ENCODE measurements at places on chromosomes 7 and 10.

DNA sequence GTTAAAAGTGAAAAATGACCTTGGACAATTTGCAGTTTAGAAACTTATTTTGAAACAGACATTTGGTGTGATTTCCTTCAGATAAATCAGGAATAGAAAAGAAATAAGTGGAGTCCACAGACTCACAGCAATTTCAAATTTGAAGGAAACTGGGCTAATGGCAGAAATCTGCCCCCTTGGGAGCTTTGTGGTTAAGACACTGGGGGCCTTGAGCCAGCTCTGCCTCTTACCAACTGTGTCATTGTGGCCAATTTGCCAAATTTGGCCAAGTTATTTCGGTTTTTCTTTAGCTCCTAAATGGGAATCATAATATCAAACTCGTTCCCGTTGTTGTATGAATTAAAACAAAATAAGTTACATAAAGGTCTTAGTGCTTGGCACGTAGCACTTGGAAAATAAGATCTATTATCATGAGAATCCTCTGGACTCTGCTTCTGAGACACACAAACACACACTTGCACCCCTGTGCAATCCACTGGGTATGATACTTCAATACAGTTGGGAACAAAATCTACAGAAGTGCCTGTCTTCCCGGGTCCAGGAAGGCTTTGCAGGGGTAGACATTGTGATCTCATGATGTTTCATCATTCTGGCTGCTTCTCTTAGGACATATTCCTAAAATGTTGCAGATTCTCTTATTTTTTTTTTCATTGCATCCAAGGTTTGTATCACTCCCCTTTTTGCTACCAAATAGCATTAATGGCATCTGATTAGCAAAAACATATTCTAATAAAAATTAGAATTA, 4.9 kb downstream of the ARMC3 start:
- DNase-seq = no peak

GRCh38 chr10:63579371-63580014, 58.3 kb downstream of the REEP3 start:
- DNase-seq = no peak

DNA sequence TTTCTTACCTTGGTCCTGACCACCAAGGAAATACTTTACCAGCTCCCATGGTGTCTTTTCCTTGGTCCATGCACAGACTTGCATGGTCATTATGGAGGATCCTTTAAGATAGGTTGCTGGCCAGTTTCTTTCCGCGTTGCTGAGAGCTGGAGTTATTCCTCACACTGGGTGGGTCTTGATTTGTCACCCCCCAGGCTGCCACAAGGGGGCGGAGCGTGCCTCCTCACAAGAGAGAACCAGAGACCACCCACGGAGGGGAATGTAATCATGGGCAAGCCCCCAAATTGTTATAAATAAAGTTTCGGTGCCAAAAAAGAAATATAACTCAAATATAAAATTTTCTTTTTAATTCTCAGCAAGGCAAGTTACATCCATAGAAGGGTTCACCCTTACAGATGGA, 10.5 kb upstream of the TRIM24 start:
- peak; percentile 40 for DNase-seq

DNA sequence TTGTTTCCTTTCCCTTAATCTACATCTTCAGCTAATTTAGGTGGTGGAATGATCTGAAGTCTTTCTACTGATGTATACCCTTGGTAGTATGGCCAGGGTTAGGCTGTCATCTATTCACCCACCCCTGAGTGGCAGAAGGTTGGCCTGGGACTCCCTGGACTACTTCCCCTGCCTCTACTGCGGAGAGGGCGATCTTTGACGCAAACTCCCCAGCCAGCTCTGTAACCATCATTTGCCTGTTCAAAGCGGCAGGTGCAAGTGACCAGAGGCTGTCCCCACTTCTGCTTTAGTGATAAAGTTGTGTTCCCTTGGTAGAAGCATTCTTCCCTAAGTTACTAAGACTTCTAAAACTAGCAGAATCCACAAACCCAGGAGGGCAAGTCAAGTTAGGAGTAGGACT, 70.8 kb upstream of the UNC5B start:
- DNase-seq = no peak

- peak; percentile 19 for DNase-seq
Measured at GRCh38 chr10:94076325-94076841, 82.7 kb downstream of the PLCE1 start.

DNA sequence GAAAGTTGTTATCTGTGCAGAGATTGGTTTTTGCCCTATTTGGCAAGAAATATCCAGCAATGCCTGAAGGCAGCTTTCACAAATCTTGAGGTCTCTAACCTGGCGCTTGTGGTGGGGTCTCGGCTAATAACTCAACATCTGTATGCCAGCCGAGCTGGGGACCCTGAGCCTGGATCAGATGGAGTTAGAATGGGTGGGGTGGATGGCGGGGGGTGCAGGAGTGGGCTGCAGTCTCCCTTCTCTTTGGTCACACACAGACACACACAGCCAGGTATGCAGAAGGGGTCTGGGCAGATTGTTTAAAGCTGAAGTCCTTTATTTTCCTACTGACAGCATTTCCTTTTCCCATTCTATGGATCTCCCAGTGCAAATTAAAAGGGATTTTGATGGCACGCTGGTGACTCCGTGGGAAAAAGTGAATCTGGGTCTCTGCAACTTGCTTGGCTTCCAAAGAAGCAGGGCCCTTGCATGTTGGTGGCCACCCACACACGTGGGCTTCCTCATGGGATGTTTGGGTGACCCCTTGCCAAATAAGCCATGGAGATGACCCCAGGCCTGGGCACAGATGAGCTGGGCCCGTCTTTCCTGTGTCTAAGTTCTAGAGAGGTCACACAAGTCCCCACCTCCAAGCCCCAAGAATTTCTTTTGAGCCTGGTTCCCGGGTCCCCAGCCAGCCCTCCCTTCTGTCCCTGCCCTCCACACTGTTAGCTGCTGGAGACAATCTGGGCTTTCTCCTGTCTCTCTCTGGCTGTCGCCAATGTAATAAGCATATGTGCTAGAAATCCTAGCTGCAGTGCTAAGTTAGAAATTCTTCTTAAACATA, 39.9 kb upstream of the EMX2 start:
- DNase-seq = peak; percentile 65

DNA sequence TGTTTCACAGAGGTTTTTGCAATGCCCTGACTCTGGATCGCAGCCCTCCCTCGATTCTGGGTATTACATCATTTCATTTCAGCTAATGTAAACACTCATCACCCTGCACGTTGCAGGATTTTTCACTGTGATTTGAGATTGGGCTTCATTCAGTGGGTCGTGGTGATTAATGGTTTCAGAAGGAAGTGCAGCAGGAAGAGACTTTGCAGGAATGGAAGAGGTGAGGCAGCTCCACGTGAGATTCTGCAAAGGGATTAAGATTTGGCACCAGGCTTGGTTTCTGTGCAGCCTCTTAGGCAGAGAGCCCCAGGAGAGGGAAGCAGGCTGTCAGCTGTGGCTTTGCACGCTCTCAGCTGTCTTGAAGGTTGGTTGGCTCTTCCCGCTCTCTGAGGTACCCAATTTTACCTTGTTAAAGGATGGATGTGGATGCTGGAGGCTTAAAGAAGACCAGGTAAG, 95.2 kb downstream of the PLCE1 start:
- DNase-seq = no peak

- DNase-seq = no peak
Measured at GRCh38 chr10:24097751-24098207, 111.2 kb upstream of the KIAA1217 start.

GRCh38 chr7:30826181-30826580, 55.0 kb downstream of the MINDY4 start:
- DNase-seq = no peak

GRCh38 chr7:3431306-3431705, 130.3 kb downstream of the SDK1 start:
- DNase-seq = no peak

DNA sequence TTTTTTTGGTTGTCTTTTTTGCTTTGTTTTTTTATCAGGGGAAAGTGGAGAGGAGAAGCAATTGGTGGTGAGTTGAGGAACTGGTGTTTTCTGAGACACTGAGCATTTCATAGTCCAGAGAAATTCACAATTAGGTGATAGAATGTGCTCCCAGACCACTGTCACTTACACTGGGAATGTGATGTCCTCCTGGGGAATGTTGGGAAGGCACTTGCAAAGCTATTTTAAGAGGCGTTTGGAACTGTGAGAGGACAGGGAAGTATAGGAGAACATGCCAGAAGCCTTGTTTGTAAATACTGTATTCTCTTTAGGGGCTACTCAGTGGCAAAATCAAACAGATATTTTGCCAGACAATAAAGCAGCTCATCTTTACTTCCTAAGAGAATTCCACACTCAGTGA, 16.0 kb downstream of the CHRM2 start:
- no peak for DNase-seq

GRCh38 chr7:108424013-108424412, 32.2 kb downstream of the NRCAM start:
- DNase-seq = no peak

GRCh38 chr10:8407501-8408021, 353.1 kb downstream of the GATA3 start:
- DNase-seq = no peak

DNA sequence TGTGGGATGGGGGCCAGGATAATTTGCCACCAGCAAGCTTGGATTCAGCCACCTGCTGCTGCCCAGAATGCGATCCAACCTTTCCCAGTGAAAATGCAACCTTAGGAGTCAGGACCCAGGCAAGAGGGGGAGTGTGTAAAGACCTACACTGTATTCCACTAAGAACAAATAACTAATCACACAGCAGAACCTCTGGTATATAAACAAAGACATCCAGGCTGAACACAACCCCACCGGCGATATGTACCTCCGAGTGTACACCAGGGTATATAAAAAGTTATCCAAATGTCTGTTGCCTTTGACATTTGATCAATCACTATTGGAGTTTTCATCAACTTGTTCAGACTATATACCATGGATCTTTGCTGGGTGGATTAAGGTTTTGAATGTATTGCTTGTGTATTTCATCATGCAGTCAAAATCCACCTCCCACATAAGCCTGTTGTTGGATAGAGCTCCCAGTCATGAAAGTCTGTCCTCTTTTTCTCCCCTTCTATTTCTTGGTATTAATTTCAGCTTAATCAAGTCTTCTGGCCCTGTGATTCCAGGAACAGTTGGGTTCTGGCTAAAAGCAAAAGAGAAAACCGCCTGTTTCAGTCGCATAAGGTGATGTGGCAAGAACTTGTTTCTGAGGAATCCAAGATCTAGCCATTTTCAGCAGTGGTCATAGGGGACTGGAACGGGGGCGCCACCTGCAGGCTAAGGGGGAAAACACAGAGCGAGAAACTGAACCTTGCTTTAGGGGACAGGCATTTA, 290.7 kb downstream of the CCDC3 start:
- peak; percentile 69 for DNase-seq

GRCh38 chr7:70113078-70113477, 514.8 kb downstream of the AUTS2 start:
- DNase-seq = no peak

DNA sequence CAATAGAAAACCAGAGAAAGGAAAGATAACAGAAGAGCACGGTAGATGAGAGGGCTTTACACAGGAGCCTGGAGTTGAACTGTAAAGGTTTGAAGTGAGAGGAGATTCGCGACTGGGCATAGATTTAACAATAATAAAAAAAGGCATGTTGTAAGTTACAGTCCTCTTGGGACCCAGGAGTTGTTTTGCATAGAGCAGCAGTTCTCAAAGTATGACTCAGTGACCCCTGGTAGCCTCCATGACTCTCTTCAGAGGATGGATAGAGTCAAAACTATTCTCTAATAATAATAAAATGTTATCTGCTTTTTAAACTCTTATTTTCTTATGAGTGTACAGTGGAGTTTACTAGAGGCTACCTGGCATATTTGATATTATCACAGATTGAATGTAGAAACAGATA, 262.3 kb downstream of the SORCS3 start:
- DNase-seq = no peak

DNA sequence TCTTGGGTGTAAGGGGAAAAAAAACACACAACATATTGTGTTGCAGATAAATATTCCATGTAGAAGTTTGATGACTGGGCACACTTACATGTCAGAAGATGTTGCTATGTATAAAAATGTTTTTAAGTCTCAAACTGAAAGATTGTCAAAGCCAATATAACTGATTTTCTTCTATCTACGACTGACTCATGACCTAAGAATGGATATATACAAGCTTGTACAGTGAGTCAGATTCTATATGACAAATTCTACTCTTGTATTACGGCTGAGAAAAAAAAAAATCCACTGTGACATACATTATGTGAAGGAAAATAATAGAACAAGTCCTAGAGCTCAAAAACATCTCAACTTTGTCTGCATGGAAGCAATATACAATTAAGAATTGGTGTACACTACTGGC, 343.0 kb upstream of the PCDH15 start:
- DNase-seq = no peak

DNA sequence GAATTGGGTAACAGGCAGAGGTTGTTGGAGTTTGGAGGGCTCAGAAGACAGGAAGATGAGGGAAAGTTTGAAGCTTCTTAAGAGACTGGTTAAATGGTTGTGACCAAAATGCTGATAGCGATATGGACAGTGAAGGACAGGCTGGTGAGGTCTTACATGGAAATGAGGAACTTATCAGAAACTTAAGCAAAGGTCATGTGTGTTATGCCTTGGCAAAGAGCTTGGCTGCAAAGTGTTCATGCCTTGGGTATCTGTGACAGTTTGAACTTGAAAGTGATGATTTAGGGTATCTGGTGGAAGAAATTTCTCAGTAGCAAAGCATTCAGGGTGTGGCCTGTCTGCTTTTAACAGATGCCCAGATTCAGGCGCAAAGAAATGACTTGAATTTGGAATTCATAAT, 64.5 kb upstream of the EEPD1 start:
- DNase-seq = no peak

DNA sequence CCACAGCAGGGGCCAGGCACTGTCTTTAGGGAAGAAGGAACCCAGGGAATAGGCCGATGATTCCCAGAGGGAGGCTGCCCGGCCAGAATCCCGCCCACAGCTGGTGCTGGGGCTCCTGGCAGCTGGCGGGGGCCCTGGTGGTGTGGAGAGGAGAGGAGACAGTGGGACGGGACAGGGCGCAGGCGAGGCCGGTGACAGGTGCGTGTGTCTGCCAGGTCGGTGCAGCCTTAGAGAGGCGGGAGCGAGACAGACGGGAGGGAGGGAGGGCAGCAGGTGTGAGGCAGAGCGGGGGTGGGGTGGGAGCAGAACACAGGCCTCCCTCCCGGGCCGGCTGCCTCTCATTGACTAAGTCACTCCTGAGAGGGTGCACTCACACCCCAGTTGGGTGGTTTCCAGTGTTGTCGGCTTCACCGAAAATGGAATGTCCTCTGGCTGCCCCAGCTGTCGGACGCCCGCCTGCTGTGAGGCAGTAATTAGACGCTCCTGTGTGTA, 55.2 kb downstream of the ELFN1 start:
- DNase-seq = no peak

DNA sequence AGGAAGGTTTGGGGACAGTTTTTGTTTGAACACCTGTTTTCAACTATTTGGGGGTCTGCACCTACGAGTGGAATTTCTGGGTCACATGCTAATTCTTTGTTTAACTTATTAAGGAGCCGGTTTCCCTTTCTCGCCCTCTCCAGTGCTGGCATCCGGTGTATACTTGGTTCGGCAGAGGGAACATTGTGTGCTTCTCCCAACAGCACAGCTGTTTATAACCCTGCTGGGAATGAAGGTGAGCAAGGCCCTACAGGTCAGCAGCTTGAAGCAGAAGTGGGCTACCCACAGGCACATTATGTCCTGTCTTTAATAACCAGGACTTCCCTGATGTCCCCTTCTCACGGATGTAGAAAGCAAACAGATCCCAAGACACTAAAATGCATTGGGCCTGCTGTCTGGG, 87.5 kb upstream of the PDCD4 start:
- no peak for DNase-seq

- DNase-seq = no peak
Measured at GRCh38 chr7:117950601-117951260, 77.5 kb upstream of the CTTNBP2 start.

GRCh38 chr10:73506491-73506890, 10.7 kb upstream of the PPP3CB start:
- DNase-seq = no peak

GRCh38 chr10:76309741-76310587, 878.5 kb downstream of the LRMDA start:
- DNase-seq = peak; percentile 51

Data from SK-N-SH (cell line).